ENCODE measurements at places on chromosomes 16 and 17.

DNA sequence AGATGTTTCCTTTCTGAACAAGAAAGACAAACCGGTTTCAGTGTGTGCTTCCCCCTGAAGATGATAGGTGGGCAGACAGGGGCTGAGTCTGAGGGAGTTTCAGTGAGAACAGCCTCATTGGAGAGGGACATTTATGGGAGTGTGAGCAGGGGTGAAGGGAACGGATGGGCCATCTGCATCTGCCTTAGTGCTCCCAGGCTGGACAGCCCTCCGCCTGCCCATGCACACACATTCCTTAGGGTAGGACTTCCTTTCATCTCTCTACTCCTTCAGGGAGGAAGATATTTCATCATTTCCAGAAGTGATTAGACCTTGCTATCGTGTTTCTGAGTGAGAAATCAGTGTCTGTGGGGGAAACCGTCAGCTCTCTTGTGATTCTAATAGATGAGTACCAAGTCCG is 3.8 kb downstream of the SHISA6 start:
- DNase-seq: no peak

DNA sequence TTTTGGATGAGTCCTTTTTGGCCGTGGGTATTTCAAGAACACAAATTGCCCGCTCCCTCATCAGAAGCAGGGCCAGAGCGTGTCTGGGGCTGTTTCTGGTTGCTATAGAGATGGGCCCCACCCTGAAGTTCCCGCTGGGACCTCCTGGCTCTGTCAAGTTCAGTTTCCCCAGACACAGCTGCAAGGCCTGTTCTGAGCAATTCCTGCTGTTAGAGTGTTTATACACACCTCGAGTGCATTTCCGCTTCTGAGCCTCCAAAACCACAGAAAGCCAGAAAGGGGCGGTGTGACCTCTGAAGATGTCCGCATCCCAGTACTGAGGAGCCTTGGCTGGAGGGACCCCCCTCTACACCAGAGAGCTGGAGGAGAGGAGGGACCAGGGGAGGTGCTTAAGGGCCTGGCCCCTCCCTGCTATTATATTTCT is 9.3 kb upstream of the WBP2 start:
- DNase-seq: no peak

- peak; percentile 45 for DNase-seq
Measured at GRCh38 chr16:85168732-85169256, 56.5 kb upstream of the CIBAR2 start.

- no peak for DNase-seq
Measured at GRCh38 chr16:52731219-52731875, 184.4 kb upstream of the TOX3 start.

GRCh38 chr17:28468781-28469180 is 4.7 kb upstream of the SLC13A2 start:
- DNase-seq: no peak

DNA sequence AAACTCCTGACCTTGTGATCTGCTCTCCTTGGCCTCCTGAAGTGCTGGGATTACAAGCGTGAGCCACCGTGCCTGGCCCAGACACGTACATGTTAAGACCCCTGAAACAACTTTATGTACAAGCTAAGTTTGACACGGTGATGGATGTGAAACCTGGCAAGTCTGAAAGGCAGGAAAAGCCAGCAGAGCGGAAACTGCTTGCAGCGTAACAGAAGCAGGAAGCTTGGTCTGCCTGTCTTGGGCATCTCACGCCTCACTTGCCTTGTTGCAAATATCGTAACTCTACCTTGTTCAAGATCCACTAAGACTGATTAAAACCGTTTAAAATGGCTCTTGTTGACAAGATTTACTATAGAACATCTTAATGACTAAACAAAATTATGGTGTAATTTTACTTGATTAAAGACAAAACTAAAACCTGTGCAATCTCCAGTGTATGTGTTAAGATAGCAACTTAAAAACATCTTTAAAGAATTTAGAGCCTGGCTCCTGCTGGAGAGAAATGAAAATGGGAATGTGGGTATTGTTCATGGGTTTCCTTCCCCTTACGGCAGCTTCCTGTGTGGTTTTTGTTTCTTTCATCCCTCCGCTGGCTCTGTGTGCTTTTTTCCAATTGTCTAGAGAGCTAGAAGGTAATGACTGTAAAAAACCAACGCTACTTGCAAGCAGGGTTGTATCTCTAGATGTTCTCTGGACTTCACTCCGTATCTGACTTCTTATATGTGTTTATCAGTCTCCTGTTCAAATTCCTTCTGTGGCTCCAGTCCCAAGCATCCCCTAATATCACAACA is 477.6 kb downstream of the XYLT1 start:
- no peak for DNase-seq

DNA sequence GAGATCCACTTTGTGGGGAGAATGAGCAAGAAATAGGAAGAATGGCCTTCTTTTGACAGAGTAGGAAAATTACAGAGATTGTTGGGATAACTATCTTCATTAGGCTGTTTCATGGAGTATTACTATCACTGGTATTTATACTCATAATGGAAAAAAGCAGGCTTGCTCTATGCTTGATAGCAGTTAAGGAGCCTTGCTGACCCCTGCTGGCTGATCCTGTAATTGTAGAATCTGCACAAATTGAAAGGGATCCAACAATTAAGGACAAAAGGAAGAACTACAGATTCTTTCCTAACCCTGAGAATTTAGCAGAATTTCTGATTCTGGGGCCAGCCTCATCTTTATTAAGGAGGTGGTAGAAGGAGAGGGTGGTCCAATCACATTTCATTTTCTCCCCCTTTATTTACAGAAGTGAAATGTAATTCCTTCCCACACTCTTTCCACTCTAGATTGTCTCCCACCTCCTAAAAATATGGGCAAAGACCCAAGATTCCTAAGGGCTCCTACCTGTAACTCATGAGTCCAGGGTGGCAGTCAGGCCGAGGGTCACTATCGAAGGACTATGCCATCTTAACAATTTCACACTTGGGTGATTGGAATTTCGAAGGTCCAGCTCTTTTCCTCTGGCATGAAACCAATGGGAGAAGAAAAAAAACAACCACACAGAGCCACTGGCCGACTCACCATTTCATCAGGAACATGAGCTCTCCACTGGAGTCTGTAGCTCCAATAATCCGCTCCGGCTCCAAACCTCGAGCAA is 26.3 kb downstream of the NFE2L1 start:
- peak; percentile 70 for DNase-seq

DNA sequence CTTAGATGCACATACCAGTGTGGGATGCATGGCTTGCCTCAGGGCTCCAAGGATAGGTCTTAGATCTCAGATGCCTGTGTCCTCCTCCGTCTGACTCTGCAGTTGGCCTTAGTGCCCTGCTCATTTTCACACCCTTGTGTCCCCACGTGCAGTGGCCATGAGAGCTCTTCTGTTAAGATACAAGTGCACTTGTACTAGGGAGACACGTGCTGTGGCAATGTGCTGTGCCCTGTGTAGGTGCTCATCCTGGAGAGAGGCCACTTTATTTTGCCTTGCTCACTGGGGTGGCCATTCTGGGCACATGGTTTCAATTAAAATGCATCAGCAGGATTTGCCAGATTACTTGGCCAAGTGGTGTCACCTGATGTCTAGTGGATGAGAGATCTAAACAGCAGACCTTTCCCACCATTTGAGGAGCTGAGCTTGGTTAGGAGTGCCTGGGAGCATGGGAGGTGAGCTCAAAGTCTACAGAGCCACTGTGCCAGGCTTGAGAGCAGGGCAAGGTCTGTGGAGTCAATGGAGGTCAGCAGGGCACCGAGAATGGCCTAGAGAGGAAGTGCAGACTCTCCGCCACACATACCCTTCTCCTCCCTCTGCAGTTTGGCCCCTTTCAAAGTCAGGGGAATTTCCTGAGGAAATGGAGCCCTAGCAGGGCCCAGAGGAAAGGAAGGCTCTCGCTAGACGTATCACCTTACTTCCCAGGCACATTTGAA is 25.2 kb upstream of the SMPD3 start:
- DNase-seq: no peak

- DNase-seq: peak; percentile 32
Measured at GRCh38 chr17:10278218-10278617, 79.8 kb upstream of the GAS7 start.

All from RPMI7951 (cell line).